Large intestine (tissue), 12 donors: ENCODE measurements at places on chromosomes 5 and 9.
A peak's percentile ranks its signal among the peaks of the same experiment; 100 is the strongest.

- no peak for DNase-seq
Observed at GRCh38 chr9:506281-506680, 291.6 kb downstream of the DOCK8 start.

GRCh38 chr5:78649211-78649695 is 681 bp upstream of the LHFPL2 start:
- no peak for DNase-seq

GRCh38 chr9:108707120-108707519 is 148.7 kb downstream of the ACTL7B start:
- DNase-seq = no peak

- no peak for DNase-seq
Observed at GRCh38 chr9:130034570-130034969, 8.4 kb downstream of the FNBP1 start.

GRCh38 chr5:54215233-54215736 is 95.1 kb downstream of the ARL15 start:
- no peak for DNase-seq

GRCh38 chr5:82106207-82106606 is 134.4 kb downstream of the ATG10 start:
- no peak for DNase-seq

DNA sequence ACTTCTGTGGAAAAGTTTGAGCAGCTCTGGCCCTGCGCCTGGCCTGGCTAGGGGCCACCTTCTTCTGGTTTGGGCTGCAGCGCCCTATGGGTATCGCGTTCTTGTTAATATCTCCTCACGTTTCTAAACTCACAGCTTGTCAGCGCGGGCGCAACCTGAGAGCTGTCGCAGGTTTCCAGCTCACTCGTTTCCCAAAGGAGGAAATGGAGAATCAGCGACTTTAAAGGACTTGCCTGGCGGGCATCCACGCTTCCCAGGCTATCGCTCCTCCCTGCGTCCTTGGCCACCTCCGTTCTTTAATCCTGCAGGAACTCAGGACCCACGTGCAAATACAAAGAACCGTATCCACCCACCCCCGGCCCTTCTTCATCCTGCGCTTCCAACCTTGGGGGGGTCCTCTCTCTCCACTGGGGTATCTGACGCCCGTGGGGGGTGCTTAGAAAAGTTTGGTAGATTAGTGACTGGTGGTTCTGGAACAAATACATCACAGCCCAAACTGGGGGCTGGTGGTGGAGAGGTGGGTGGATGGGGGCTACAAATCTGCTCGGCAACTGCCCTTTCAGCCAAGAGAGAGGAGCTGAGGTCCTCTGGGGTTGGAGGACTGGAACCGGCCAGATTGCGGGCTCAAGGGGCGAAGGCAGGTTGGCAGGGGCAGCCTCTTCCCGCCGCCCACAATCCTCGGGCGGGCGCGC is 578 bp upstream of the PSAT1 start:
- DNase-seq = no peak

- DNase-seq = no peak
Observed at GRCh38 chr5:32358611-32359010, 45.9 kb upstream of the MTMR12 start.

- no peak for DNase-seq
Observed at GRCh38 chr9:129206905-129207304, 28.8 kb upstream of the IER5L start.

- no peak for DNase-seq
Observed at GRCh38 chr5:67494186-67494855, 297.7 kb upstream of the CD180 start.

DNA sequence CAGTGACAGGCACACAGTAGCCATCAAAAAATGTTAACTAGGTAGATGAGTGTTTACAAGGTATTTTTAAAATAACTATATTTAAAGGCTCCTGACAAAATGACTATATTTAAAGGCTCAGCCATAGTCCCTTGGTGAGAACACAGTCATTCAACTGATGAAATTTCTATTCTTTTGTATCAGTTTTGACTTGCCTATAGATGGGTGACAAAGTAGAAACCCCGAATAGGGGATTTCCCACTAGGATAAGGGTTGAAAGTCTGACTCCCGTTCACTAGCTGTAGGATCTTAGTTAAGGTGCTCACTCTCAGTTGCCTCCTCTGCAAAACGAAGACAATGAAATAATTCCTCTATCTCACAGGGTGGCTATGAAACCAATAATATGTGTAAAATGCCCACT is 218.2 kb downstream of the TSSK1B start:
- DNase-seq = no peak

GRCh38 chr5:68369457-68370125 is 154.0 kb downstream of the PIK3R1 start:
- no peak for DNase-seq

DNA sequence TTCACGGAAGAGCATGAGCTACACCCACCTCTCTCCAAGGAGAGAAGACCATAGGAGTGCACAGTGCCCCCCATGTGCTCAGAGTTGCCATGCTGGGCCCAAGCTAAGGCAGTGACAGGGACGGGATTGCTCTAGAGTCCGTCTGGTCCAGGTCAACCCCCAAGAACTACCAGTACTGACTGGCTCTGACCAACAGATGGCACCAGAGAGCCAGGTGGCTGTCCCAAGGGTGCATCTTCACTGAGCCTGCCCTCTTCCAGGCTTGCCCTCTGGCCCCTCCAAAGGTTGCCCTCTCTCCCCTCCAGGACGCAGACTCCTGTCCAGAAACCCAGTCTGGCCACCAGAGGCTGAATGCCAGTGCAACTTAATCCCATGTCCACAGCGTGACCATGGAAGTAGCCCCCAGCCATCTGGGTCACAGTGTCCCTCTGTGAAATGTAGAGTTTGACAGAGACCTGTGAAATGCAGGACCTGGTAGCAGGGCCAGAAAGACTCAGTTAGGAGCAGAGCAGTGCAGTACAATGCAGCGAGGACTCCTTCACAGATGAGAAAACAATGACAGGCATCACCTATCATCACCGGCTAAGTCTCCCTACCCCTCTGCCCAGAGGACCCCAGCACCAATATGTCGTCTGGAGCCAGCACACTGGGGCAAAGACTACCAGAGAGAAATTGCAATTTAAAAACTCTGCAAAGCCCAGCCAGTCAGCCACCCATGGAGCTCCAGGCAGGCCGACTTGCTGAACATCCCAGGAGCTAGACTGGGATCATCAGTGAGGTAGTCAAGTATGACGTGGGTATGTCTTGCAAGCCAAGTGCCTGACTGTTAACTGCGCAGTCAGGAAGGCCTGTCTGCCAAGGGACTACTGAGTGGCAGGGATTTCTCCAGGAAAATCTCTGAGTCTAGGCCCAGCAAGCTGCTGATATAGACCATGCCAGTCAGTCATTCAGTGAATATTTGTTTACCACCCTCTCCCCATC is 7.7 kb upstream of the SKP1 start:
- peak; percentile 55 for DNase-seq

DNA sequence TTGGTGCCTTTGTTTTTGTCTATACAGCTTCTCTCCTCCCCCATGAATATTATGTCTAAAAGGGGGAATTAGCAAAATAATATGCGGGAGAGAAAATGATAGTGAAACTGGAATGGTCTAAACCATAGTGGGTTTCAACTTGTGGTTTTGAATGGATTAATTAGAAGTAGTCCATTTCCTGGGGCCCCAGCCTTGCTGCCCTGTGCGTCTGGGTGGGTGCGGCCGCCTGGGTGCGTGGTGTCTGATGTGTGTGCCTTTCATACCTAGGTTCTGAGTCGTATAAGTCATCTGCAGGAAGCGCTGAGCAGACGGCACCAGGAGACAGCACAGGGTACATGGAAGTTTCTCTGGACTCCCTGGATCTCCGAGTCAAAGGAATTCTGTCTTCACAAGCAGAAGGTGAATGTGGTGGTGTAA is 120.0 kb upstream of the CACNA1B start:
- no peak for DNase-seq

DNA sequence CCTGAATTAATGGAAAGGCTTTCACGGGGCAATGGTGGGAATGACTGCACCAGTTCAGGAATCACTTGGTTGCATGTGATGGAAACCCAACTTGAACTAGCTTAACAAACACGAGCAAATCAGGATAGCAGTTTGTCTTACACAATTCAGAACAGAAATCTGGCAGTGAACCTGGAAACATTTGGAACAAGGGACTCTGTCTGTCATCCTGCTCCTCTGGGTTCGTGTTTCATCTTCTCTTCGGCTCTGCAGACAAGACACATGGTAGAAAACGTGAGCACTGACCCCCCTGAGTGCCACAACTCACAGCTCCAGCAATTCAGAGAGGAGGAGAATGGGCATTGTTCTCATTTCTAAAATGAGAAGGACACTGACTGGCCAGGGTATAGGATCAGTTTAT is 218.1 kb upstream of the NREP start:
- DNase-seq = no peak

- no peak for DNase-seq
Observed at GRCh38 chr5:91528831-91529230, 145.7 kb upstream of the ARRDC3 start.

- DNase-seq = no peak
Observed at GRCh38 chr5:60677850-60678664, 21.9 kb downstream of the DEPDC1B start.

DNA sequence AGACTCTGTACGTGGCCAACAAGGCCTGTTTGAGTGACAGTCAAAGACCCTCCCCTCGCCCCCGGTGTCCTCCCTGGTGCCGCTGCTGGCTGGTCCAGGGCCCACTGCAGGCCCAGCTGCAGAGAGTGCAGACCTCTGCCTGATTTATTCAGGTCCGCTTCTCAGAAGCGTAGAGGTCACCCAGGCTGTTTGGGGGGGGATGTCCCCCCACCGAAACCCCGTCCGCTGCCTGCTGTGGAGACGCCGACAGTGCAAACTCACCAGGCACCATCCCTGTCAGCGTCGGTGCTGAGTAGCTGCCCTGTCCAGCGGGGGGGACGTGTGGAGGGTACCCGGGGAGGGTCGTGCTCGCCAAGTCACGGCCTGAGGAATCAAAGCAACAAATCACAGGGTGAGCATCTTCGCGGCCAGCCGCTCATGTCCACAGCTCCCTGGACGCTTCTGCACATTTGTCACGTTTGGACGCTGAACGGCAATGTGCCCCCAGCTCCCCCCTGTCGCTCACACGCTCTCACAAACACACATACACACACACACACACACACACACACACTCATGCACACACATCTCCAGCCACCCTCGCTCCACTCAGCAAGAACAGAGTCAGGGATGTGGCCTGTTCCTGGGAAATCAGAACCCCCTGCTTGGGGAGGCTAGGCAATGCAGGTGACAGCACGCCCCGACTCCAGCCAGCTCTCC is 152.2 kb downstream of the PAX5 start:
- no peak for DNase-seq

DNA sequence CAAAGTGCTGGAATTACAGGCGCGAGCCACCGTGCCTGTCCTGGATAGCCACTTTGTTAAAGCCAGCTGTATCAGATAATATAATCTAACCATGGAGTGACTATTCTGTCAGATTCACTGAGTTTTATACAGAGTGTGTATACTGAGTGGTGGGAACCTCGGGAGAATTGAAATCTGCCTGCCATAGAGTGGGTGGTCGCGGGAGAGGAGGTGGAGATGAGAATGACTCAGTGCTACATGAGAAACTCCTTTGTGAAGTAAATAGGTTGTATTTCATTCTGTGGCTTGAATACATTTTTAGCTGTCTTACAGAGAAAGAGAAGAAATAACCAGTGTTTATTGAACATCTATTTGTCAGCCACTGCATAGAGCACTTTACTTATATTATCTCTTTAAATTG is 26.4 kb downstream of the ATP6V0E1 start:
- no peak for DNase-seq

- DNase-seq = peak; percentile 64
Observed at GRCh38 chr5:124599028-124599973, 147.1 kb downstream of the ZNF608 start.

DNA sequence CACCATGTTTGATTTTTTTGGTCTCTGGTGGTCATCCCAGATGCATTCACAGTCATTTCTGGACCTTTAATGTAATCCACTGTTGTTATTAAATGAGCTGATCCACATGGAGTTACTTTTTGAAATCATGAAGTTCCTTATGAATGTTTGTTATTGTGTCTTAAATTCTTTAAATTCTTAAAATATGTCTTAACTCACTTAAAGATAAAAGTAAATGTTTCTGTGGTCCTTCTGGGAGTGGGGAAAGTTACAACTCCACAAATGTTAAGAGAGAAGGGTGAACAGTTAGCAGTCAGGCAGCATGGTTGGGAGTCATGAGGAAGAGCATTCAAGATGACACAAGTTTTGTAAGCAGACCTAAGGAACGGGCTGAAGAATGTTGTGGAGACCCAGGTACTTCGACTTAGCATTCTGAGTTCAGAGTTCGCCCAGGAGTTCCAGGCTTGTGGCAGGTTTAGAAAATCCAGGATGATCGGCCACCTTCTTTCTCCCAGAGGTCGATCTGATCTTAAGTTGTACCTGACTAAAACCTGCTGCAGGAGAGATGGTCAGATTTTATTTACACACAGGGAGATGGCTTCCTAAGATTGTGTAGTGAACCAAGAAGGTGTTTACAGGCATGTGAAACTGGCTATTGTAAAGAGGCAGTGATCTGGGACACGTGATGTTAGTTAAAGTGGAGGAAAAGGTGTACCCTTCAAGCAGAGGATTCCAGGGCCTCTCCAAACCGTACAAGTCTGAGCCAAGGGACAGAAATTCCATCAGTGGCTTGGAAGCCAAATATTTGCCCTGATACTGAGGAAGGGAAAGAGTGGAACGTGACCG is 17.2 kb downstream of the SLC1A1 start:
- peak; percentile 52 for DNase-seq

GRCh38 chr5:129963359-129963758 is 59.1 kb downstream of the CHSY3 start:
- no peak for DNase-seq

DNA sequence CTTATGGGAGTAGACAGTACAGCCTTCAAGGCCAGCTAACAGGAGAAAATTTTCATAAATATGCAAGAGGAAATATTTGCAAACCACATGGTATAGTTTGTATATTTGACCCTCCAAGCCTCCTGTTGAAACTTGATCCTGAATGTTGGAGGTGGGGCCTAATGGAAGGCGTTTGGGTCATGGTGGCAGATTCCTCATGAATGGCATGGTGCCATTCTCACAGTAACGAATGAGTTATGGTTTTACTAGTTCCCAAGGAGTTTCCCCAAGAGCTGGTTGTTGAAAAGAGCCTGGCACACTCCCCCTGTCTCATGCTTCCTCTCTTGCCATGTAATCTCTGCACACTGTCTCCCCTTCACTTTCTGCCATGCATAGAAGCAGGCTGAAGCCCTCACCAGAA is 3.3 kb upstream of the PAIP1 start:
- DNase-seq = no peak

GRCh38 chr9:75633451-75634057 is 256.9 kb upstream of the PCSK5 start:
- no peak for DNase-seq

GRCh38 chr5:156888520-156888919 is 38.4 kb downstream of the PPP1R2B start:
- no peak for DNase-seq

- no peak for DNase-seq
Observed at GRCh38 chr5:16671208-16671607, 54.4 kb upstream of the RETREG1 start.

- no peak for DNase-seq
Observed at GRCh38 chr5:177959315-177959714, 36.7 kb downstream of the PROP1 start.

- no peak for DNase-seq
Observed at GRCh38 chr9:121604242-121604641, 47.2 kb upstream of the DAB2IP start.
